NCI-H2171 (cell line): ENCODE measurements at places on chromosomes 12 and 14.

DNA sequence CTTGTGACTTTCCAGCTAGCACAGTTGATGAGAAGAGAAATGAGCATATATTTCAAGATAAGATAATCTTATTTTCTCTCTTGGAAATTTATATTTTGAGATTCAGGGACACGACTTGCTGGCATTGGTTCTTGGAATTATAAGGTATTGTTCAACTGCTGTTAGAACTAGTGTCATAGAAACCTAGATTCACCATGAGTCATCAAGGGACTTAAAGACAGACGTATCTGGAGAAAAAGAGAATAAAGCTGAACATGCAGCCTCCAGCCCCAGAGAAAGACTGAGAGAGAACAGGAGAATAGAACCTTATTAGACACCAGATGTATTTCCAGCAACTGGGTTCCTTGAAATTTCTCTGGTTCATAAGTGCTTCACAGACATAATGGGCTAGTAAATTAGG is 194.4 kb upstream of the PPFIA2 start:
- DNase-seq: no peak

DNA sequence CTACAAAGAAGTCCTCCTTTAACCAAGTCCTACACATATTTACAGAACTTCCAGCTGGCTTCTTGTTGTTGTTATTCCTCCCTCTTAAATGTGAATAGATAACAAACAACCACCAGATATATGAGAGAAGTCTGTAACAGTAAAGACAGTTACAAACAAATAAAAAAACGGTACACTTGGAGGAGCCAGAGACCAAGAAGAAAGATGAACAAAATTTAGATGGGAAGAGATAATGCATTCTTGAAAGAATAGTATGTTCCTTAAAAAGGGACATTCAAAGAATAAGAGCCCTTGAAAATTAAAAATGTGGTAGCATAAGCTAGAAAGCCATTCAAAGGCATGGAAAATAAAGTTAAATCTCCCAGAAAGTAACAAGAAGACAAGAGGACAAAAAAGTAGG is 25.9 kb downstream of the SLCO1A2 start:
- no peak for DNase-seq

DNA sequence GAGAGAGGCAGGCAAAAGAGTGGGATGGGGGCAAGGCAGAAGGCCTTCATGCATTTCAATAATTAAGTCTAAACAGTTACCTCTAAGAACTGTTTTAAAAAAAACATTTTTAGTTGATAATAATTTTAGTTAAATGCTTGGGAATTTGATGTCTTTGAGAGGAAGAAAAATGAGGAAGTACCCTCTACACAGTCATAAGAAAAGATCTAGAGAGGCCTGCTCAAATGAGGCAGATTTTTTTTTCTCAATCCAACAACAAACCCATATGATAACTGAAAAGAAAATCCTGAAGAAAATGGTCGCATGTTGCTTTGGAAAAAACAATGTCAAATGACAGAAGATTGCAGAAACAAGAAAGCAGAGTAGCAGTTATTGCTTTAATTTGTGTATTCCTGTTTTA is 25.6 kb downstream of the SINHCAF start:
- no peak for DNase-seq

- peak; percentile 78 for DNase-seq
Observed at GRCh38 chr12:130747867-130748740, 32.0 kb upstream of the RIMBP2 start.

DNA sequence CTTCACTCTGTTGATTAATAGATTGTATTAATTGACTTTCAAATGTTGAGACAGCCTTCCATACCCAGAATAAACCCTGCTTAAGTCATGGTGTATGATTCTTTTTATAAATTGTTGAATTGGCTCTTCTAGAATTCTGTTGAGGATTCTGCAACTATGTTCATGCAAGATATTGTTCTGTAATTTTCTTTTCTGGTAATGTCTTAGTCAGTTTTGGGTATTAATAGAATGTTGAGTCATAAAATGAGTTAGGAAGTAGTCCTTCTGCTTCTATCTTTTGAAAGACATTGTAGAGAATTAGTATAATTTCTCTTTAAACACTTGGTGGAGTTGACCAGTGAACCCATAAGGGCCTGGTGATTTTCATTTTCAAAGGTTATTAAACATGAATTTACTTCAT is 958.9 kb downstream of the LRFN5 start:
- DNase-seq: no peak

- DNase-seq: peak; percentile 13
Observed at GRCh38 chr12:42094277-42094676, 50.4 kb downstream of the GXYLT1 start.

- DNase-seq: no peak
Observed at GRCh38 chr12:65814038-65814437, 10.2 kb upstream of the HMGA2 start.

GRCh38 chr12:28973491-28973890 is 175.6 kb upstream of the FAR2 start:
- no peak for DNase-seq

DNA sequence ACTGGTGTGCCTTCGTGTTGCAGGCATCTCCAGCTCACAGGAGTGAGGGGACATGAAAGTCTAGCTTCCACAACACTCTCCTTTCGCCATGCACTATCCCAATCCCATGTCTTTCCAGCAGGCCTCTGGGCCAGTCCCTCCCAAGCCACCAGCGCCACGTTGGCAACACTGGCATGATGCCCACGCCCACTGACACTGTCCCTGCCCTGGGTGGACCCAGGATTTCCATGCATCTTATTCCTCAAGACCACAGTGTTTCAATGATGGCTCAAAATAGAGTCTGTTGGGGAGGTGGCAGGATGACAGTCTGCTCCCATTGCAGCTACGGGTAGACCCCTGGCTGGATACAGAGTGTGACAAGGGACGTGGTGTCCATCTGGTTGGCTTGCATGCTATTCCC is 2.3 kb downstream of the SP7 start:
- no peak for DNase-seq

DNA sequence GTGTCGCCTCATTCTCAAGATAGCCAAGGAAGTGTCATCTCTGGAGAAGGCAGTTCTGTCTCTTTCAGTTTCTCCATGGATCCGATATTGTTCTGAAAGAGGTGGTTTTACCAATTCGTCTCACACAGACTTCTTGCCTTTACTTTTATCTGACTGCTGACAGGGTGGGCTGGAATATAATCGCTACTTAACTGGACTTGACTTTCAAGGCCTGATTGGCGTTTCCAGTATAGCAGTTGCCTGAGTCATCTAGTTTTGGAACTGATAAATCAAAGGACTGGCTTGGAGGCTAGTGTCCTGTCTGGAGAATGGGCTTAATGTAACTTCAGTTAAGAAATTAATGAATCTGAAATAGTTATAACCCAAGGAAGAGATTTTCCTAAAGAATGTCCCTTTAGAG is 21.6 kb downstream of the PRKCH start:
- DNase-seq: no peak

DNA sequence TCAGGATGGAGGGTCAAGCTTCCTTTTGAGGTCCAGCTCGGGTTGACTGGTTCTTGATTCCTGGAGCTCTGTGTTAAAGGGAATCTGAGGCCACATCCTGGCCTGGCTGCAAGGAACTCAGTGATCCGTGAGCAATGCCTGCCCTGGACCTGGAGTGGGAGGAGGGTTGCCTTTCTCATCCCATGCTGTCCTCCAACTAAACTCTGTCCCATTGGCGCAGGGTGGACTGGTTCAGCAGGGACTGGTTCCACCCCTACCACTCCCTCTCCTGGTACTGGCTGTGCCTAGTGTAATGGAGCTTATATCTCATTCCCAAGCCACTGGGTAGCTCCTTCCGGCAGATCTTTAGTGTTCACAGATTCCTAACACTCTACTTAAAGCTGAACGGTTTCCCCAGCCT is 3.9 kb upstream of the CMKLR1 start:
- DNase-seq: no peak

GRCh38 chr12:105378911-105379310 is 48.4 kb downstream of the C12orf75 start:
- no peak for DNase-seq

- DNase-seq: no peak
Observed at GRCh38 chr12:132524405-132524804, 34.5 kb downstream of the FBRSL1 start.

DNA sequence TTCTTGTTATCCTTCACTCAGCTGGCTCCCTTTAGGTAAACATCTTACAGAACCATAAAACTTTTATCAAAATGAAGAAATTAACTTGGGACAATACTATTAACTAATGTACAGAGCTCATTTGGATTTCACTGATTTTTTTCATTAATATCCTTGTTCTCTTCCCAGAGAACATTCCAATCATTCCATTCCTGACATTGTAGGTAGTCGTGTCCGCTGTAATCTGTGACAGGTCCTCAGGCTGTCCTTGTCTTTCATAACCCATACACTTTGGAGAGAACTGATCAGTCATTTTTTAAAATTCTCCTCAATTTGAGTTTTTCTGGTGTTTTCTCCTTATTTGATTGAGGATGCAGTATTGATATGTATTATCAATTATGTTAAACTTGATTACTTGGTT is 916.8 kb downstream of the GALC start:
- DNase-seq: no peak

DNA sequence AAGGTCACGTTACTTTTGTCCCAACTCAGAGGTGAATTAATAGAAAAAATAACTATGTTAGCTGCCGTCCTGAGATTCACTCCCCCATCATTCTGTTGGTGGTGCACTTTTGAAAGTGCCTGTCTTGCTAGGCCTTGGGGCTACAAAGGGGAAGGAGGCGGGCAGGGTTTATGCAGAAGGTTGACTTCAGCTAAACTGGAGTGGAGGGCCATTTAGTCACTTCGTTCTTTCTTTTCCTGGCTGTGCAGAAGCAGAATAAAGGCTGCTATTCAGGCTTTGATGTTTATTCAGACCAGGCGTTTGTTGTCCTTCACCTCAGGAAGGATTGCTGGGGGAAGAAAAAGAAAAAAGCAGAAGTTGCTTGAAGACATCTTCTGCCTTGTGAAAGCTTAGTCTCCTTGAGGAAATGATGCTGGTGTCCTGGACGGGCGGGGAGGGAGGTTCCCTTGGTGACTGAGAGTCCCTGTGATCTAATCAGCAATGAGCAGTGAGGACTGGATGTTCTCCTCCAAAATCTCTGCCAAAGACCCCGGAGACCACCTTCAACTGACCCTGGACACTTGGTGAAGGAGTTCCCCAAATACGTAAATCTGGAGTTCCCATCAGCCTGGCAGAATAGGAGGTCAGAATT is 4.0 kb downstream of the GLT1D1 start:
- no peak for DNase-seq

DNA sequence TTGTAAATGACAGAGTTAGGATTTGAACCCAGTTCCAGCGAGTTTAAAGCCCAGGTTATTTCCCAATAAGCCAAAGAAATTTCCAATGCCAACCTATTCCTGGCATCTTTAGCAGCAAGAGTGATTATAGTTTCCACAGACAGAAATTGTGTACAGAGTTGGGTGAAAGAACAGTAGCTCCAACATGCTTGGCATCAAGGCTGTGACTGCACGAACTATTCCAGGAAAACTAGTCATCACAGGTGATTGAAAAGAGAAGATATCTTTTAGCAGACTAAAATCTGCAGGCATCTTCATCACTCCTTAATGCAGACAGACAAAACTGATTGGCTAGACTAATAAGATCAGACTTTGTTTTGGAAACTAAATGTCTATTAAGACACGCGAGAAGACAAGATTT is 262.7 kb upstream of the PLEKHG7 start:
- DNase-seq: no peak

GRCh38 chr12:102948941-102949352 is 8.5 kb upstream of the ASCL1 start:
- DNase-seq: peak; percentile 10

- DNase-seq: no peak
Observed at GRCh38 chr12:53664191-53664590, 11.7 kb downstream of the ATP5MC2 start.

- DNase-seq: no peak
Observed at GRCh38 chr14:34489324-34489723, 27.3 kb upstream of the SPTSSA start.

DNA sequence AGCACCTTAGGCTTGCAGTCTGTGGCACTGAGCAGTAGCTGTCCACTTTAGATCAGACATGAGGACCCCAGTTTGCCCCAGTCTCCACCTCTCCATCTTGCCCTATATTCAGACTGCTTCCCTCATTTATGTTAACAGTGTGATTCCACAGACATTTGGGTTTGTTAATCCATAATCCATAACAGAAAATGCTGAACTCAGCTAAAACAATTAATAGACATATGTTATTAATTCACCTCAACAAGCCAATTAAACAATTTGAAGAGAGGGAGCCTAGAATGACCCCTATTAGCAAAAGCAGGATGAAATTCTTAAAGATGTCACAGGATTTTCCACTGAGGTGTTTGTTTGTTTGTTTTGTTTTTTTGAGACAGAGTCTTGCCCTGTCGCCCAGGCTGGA is 9.1 kb downstream of the CDKL1 start:
- DNase-seq: no peak

GRCh38 chr12:104213952-104214351 is 1.6 kb upstream of the TXNRD1 start:
- DNase-seq: peak; percentile 21

DNA sequence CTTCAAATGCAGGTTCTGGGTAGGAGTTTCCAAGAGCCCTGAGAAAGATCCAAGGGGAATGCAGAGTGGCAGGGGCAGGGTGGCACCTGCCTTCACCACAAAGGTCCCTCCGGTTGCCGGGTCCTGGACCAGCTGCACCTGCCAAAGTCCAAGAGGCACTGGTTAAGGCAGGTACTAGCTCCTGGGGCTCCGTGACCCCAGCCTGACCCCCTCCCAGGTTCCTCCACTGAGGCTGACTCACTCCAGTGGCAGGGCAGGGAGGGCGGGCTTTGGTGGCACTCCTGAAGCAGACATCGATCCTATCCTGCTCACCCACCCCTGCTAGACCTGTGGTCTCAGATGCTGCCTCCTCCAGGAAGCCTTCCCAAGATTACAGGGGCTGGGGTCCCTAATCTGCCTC is 11.4 kb downstream of the RPS6KL1 start:
- DNase-seq: no peak

GRCh38 chr12:121036810-121037326 is 2.2 kb downstream of the OASL start:
- DNase-seq: no peak

GRCh38 chr14:100103250-100104005 is 38.2 kb downstream of the EVL start:
- DNase-seq: no peak

GRCh38 chr12:91778091-91778832 is 367.4 kb downstream of the BTG1 start:
- no peak for DNase-seq

DNA sequence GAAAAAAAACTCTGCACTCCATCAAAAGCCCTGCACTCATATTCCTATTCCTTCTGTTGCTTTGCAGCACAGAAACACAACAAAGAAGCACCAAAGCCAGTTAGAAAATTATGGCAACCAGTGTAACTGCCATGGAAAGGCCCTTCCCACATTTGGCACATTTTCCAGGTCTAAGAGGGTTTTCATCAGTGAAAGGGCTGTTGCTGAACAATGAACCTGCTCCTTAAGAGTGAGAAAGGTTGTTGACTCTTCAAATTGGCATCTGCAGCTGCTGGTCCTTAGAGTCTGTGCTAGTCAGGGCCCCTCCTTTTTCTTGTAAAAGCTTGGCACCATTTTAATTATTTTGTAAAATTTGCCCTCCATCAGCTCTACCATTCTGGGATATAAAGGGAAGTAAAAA is 378.7 kb upstream of the KITLG start:
- DNase-seq: no peak

- DNase-seq: peak; percentile 31
Observed at GRCh38 chr12:6896846-6897435, 7.7 kb upstream of the LRRC23 start.

- no peak for DNase-seq
Observed at GRCh38 chr14:84592770-84593169, 937.2 kb upstream of the FLRT2 start.

GRCh38 chr12:125143491-125143890 is 78.3 kb downstream of the AACS start:
- no peak for DNase-seq
